ENCODE measurements at places on chromosomes 3 and 15.
A peak's percentile ranks its signal among the peaks of the same experiment; 100 is the strongest.

DNA sequence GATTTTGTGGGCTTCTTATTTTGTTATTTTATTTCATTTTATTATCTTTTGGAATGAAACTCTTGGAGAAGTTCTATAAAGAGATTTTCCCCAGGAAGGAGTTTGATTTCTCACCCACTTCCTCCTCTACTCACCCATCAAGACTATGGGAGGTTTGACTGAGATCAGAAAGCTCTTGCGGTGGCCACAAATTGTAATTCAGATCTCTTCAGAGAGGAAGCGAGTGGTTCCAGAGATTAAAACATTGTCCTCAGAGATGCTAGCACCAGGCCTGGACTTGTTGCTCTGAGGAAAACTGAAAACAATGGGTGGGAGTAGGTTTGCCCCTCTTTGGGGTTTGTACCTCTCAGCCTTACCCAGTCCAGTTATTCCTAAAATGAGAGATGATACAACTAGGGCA lies 8.1 kb upstream of the MUC13 start:
- DNase-seq = no peak

- no peak for DNase-seq
Observed at GRCh38 chr15:99644913-99645542, 79.2 kb downstream of the MEF2A start.

- DNase-seq = no peak
Observed at GRCh38 chr15:91927585-91927984, 74.1 kb downstream of the SLCO3A1 start.

DNA sequence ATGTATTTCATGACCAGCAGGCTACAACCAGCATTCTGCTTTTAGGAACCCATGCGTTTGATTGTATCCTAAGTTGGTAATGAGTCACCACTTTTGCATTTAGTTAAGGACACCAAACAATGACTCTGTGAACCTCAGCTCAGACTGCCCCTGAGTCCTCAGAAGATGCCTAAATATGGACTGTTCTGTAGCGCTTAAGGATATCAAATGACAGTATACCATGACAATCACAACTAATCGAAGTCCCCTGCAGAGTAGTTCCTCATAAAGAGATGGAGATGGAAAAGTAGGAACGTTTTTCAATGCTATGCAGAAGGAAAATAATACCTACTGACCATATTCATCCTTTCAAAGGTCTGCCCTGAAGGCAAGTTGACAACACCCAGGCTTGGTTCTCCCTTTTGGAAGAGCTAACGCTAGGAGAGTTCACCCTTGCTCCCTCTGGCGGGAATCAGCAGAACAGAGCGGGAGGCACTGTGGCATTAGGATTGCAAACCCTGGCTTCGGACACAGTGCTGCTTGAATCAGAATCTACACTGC lies 508.6 kb downstream of the FHIT start:
- peak; percentile 78 for DNase-seq

DNA sequence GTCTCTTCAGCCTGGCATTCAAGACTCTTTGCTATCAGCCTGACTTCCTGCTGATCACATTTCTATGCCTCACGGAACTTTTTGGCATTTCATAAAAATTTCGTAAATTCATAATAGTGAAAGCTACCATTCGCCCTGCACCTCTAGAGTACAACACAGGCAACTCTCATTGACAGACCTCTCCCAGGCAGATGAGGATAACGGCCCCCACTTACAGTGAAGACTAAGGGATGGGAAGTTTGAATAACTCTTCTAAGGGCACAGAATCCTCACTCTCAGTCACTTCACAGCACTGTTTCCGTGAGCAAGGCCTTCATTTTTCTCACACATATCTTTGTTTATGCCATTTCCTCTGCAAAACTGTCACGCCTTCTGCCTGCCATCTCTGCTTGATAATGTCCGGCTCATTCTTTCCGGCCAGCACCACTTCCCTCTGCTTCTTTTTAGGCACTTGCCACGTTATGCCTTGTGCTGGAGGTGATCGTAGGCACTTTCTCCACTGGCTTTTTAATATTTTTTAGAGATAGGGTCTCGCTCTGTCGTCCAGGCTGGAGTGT lies 224.1 kb upstream of the HES1 start:
- no peak for DNase-seq

DNA sequence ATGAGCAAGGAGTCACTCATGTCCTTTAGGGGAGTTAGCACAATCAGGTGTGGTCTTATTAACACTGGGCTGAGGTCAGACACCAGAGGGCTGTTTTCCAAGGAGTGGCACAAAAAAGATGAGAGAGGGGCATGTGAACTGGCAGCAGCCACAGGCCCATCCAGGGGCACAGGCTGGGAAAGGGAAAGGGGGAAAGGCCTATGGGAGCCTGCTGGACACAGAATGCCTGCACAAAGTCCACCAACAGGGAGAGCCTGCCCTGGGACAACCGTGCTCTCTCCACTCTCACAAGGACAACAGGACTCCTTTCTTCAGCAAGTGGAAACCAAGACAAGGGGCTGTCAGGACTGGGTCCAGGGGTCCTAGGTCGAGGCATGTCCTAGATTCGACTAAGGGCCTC lies 109.6 kb downstream of the ADCY5 start:
- no peak for DNase-seq

- no peak for DNase-seq
Observed at GRCh38 chr15:98289747-98290146, 329.2 kb downstream of the ARRDC4 start.

DNA sequence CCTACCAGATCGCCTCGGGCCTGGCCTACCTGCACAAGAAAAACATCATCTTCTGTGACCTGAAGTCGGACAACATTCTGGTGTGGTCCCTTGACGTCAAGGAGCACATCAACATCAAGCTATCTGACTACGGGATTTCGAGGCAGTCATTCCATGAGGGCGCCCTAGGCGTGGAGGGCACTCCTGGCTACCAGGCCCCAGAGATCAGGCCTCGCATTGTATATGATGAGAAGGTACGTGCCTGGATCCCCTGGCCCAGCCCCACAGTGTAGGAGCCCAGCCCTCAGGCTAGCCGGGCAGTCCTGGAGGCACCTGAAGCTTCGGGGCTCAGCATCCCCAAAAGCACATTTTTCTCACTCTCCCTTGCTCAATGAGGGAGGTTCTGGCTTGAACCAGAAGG lies 135.8 kb downstream of the LRRK1 start:
- DNase-seq = no peak

DNA sequence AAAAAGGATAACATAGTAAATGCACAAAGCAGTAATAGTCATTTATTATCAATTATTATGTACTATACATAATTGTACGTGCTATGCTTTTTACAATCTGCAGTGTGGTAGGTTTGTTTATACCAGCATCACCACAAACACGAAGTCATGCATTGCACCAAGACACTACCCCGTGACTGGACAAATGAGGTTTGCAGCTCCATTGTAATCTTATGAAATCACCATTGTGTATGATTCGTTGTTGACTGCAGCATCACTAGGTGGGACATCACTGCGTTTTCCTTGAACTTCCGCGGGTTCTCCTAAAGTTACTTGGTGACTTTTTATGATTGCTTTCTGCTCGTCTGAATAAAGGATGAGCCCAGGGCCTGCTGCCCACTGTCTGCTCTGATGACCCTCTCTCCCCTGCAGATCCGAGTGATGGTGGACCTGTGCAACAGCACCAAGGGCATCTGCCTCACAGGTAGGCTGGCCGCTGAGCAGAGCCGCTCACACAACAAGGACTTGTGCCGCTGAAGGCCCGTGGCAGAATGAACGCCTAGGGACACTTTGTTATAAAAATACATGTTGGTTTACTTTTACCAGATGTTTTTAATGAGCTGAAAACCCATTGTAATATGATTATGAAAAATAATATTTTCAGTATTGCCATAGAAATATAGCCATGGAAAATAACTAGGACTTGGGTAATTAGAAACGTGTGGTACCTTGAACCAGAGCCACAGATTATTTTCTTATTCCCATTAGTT lies 35.8 kb downstream of the GLDN start:
- DNase-seq = peak; percentile 47

- no peak for DNase-seq
Observed at GRCh38 chr3:133607816-133608215, 34.3 kb downstream of the CDV3 start.

GRCh38 chr15:71659730-71660067 lies 150.7 kb upstream of the NR2E3 start:
- no peak for DNase-seq

DNA sequence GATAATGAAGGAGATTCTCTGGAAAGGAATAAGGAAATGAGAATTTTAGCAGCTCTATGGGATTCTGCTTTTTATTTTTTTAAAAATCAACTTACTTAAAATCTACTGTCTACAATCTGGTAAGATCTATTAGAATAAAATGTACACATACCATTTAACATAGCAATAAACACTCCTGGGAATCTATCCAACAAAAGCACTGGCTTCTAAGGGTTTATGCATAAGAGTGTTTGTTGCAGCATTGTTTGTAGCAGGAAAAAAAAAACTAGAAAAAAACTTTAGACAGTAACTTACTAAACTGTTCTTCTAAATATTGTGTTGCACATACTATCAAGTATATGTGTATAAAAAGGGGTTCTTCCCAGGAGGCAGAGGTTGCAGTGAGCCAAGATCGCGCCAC lies 15.7 kb upstream of the RBP1 start:
- DNase-seq = peak; percentile 73

DNA sequence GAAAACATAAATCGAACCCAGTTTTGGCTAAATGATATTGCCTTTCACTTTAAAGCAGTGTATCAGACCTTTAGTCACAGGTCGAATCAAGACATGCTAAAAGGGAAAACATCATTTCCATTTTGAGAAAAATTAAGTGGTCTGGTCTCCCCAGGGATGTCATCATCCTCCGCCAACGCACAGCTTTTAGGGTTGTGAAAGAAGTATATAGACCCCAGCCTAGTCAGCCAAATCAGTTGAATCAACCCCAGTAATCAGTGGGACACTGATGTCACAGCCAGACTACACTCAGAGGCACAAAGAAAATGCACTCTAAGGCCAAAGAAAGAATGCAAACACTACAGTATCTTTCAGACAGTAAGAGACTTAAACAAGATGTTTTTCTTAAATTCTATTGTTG lies 187.4 kb downstream of the ZIC4 start:
- peak; percentile 15 for DNase-seq

DNA sequence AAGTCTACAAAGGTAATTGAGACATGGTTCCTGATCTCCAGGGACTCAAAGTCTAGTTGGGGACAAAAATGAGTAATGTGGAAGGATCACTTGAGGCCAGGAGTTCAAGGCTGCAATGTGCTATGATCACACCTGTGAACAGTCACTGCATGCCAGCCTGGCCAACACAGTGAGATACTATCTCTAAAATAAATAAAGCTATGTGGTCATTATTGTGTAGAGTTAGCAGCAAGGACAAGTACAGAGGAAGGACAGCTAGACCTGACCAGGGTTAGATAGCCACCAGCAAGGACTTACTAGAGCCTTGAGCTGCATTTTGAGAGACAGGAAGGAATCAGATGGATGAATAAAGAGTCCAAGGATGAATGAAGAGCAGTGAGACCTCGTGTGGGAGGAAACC lies 166.5 kb downstream of the MINAR1 start:
- DNase-seq = no peak

GRCh38 chr3:130654921-130655320 lies 91.7 kb downstream of the PIK3R4 start:
- no peak for DNase-seq

GRCh38 chr3:123605789-123606234 lies 21.0 kb upstream of the HACD2 start:
- no peak for DNase-seq

DNA sequence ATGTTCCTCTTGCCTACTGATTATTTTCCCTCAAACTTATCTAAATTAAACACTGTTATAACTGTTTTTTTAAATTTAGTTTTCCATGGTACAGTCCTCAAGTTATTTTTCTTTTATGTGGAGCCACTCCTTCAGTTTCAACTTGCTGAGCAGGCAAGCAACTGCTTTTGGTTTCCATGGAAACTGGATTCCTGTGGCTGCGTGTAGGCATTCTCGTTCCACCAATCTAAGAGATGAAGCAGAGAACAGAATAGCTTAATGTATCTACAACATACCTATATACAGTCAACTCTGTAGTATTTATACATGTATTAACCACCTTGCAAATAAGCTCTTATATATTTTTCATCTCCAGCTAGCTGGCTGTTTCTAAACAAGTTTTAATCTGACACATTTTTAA lies 25.8 kb upstream of the ANXA2 start:
- peak; percentile 94 for DNase-seq

- DNase-seq = no peak
Observed at GRCh38 chr15:62094388-62094787, 27.6 kb downstream of the C2CD4A start.

- DNase-seq = no peak
Observed at GRCh38 chr3:126995254-126995780, 12.4 kb downstream of the PLXNA1 start.

DNA sequence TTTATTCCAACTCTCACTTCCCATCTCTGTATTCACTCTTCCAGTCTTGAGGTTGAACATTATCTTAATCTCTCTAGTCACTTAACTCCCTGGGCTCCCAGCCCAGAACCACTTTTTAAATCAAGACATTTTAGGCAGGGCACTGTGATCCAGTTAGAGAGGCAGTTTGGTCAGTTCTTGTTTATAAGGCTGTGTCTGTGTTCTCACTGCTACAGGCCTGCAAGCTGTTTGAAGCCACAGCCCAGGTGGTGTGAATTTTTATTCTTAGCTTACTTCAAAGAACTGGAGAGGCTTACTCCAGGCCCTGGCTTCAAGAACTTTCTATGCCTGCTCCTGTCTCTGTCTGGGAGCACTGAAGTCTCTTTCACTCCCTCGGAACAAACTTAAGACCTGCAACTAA lies 906.1 kb downstream of the CADM2 start:
- peak; percentile 28 for DNase-seq

- DNase-seq = no peak
Observed at GRCh38 chr15:50871832-50872231, 36.7 kb upstream of the AP4E1 start.

DNA sequence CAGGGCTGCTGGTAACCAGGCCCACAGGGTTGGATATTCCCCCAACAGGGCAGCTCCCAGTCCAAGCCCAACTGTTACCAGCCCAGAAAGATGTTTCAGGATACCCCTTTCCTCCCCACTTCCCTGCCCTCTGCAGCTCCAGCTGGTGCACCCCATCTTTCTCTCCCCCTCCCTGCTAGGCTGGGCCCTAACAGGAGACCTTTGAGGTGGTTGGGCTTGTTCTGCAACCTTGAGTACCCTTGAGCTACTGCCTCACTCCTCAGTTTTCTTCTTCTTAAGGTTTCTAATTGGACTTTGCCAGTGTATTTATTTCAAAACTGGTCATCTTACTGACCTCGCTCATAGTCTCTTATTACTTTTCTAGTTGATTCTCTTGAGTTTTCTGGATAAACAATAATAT lies 16.9 kb upstream of the INSYN1 start:
- DNase-seq = no peak

DNA sequence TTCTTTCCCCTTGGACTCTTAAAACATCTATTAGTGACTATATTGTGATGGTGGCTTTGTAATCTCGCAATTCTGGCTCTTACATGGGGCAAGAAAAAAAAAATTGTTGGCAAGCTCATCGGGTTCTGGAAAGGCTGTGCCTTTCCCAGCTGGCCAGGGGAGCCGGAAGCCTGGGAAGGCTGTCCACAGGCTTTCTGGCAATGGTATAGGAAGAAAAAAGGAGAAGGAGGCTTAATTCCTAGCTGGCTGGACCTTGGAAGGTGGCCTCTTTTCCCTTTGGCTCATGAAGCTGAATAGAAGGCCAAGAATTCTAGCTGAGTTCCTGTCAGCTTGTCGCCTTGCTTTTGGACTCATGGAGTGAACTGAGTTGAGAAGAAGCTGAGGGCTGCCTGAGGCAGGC lies 243.5 kb upstream of the SEMA6D start:
- peak; percentile 37 for DNase-seq

Data from astrocyte of the spinal cord (primary cell).